ENCODE measurements at places on chromosomes 5 and 9.
A peak's percentile ranks its signal among the peaks of the same experiment; 100 is the strongest.

- no peak for DNase-seq
These were observed 2122.2 kb downstream of the MAT2B start for GRCh38 chr5:165627548-165628170.

GRCh38 chr5:132027027-132027426 is 15.6 kb upstream of the ACSL6 start:
- DNase-seq: no peak

DNA sequence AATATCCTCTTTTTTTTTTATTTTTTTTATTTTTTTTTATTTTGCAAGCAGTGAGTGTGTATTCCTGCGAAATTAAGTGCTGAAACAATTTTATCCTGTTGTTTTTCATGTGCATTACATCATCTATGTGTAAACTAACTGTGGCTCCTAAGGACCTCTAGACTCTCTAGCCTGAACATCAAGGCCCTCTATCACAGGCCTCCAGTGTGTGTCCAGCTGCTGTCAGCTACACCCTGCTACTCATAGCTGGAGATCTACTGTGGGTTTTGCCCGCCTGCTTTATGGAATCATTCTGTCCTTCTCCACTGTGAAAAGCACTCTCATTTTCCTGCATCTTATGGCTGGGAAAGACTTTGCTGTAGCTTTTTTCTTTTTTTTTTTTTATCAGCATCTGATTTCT is 157.8 kb downstream of the KCTD16 start:
- no peak for DNase-seq

DNA sequence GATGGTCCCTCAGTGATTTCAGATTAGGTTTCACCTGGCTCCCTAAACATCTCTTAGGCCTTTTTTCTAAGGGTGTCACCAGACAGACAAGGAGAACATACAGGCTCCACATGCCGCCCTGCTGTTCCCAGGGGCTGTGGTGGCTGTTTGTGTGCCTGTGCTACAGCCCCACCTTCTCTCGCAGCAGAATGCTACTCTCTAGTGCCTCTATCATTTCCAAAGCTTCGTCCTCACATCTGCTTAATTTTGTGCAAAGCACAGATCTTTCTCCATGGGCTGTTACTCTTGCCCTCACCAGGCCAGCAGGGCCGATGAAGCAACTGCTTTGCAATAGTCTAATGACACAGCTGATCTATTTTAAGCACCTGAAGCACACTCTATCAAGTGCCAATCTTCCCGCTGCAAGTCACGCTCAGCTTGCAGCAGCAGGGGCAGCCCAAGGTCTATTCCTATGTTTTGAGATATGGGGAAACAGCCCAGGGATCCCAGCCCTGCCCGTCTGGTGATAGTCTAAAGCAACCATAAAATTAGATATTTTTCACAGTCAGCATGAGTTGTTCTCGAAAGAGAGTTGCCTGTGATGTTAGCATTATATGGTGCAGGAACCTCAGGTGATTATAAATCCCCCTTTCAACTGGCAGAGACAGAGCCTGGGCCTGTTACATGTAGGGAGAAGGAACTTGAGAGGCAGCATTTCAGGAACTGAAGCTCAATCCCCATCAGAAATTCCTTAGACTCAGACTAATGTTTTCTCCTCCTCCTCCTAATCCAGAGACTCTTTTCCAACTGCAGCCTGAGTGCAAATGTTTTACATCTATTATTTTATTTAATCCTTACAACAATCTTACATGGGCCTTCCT is 12.7 kb downstream of the ABLIM3 start:
- DNase-seq: no peak

DNA sequence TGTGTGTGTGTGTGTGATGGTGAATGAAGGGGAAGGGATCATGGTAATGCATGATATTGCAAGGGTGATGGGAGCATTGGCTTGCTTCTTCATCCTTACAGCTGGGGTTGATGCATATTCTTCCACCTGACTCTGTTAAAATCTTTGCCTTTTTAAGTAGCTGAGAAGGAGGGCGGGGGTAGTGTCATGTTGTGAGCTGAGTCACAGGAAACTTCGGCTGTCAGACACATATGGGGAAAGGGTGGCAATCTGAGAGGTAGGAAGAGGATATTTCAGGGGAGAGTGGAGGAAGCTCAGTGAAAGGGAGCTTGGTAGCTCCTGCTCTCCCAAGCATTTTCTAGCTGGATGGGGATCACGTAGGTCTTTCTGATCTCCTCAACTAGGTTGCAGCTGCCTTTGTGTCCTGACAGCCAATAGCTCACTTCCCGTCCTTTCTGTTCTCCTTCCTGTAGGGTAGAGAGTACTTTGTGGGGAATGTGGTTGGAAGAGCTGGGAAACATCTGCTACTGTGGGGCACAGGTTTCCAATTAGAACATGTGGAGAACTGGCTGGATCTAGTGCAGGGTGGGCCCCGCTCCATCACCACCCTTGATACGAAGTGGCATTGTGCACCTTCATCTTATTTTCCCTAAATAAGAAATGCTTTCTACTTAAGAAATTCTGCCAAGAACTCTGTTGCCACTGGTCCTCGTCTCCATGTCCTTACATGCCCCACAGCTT is 18.1 kb upstream of the CLK4 start:
- DNase-seq: no peak

DNA sequence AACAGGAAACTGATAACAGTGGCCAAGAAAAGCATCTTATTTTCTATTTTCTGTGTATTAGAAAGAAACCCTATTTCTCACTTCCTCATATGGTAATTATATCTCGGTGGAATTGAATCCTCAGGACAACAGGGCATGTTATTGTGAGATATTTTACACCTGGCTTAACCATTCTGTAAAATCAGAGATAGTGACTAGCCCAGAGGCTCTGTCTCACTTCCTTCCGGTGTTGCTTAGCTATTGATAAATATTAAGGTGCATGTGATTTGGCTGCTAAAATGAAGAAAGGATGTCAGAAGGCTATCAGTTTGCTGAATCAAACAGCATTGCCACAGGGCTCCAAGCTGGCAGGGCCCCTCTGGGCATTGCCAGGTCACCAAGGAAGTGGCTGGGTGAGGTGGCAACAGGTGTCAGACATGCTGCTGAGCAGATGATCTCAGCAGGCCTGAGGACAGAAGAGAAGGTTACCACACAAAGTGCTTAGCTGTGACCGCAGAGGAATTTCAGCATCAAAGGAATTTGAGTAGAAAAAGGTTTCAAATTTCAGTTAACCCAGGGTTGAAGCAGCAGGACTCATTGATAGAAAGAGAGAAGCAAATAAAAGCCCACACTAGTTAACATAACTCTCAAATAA is 330.7 kb downstream of the PDE4D start:
- no peak for DNase-seq

GRCh38 chr5:362189-362588 is 40.7 kb downstream of the AHRR start:
- DNase-seq: no peak

DNA sequence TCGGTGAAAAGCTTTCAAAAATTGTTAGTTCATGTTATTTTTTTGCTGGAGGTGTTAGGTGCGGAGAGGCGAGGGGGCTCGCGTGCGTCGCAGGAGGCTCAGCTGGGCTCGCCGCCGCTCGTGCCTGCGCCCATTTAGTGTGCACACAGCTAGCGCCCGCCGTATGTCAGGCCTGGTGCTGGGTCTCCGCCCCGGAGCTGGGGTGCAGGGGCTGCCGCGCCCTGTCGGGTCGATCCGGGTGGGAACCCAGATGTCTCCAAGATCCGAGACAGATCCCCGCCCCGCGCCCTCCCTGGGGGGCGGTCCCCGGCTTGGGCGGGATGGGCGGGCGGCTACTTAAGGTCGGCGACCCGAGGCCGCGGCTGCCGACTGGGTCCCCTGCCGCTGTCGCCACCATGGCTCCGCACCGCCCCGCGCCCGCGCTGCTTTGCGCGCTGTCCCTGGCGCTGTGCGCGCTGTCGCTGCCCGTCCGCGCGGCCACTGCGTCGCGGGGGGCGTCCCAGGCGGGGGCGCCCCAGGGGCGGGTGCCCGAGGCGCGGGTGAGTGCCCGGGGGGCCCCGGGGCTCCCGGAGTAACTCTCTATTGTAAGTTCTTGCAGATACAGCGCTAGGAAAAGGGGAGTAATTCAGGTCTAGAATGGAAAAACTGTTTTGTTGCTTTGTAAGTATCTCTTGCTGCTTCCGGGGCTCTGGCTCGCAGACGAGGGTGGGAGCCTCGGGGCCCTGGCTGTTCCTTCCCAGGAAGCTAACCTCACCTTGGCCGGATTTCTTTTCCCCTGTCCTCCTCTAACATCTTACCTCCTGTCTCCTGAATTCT is 31.7 kb downstream of the GSN start:
- peak; percentile 7 for DNase-seq

DNA sequence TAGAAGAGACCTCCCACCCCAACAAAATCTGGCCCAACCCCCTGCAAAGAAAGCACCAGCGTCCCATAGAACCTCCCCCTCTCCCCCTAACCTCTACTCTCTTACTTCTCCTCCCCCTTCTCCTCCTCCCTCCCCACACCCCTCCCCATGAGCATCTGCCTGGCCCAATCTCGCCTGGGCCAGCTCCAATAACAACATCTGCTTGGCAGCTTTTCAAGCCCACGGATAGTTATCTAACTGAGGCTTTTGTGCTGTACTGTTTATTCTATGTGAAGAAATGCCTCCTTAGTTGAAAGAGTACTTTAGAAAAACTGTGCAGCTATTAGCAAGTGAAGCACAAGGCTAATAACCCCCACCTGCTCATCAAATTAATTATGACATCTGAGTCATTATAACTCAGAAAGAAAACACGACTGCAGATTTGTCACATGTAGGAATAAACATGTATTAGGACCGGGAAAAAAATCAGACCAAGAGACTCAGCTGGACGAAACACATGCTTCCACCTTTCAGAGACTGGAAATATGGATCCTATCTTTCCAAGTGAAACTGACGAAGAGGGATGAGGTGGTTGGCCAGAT is 42.8 kb downstream of the NFIB start:
- DNase-seq: no peak

DNA sequence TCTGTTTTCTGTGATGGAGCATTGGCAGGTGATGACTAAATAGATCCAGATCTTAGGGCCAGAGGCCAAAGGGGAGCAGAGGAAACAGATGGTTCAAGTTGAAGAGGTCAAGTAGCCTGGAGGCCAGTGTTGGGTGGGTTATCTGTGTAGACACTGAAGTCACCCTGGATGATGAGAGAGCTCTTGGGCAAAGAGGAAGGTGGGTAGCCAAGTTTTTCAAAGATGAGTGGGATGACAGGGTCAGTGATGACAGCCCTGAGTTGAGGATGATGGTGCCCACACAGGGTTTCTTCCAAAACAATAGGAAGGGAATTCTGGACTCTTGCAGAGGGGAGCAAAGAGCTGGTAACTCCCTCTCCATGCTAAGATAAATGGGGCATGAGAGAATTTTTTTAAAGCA is 76.6 kb downstream of the CD180 start:
- DNase-seq: no peak

GRCh38 chr9:134291961-134292871 is 34.0 kb upstream of the RXRA start:
- DNase-seq: no peak

GRCh38 chr5:172775326-172776234 is 4.6 kb upstream of the DUSP1 start:
- DNase-seq: no peak

DNA sequence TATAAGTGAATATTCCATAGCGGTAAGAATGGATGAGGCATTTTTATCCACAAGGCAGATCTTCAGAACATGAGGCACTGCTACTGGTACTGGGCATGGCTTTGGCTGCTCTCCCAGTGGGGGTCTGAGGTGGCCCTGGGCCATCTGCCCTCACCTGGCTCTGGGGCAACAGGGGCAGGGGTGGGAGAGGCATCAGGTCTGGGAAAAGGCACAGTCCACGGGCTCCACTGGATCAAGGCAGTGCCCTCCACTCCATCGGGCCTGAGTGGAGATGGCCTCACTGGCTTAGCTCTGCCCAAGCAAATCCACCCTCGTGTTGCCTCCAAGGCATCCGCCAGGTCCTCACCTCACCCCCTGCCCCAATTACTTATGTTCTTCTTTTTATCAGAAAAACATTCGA is 10.9 kb upstream of the NKD2 start:
- no peak for DNase-seq

- DNase-seq: no peak
These were observed 86.6 kb upstream of the ANKH start for GRCh38 chr5:14958188-14958587.

- no peak for DNase-seq
These were observed 24.2 kb downstream of the CCDC69 start for GRCh38 chr5:151199581-151200185.

DNA sequence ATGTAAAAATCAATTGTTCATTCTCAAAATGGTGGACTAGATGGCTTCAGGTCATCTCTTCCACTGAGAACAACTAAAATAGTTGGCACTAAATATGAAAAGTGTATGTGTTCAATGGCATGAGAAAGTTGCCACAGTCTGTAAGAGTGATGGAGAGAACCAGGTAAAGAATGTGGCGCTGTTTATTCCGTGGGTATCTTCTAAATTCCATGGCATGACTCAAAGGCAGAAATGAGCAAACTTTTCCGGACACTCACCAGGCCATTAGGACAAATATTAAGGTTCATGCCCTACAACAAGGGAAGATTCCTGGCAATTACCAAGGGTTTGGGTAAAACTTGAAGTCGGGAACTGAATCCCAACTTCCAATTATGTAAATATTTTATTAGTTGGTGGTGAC is 825.4 kb upstream of the CDH6 start:
- DNase-seq: no peak

GRCh38 chr5:179123491-179124272 is 63.5 kb downstream of the ZNF354C start:
- no peak for DNase-seq

- no peak for DNase-seq
These were observed 978 bp upstream of the ADCY2 start for GRCh38 chr5:7394889-7395431.

GRCh38 chr9:127828262-127829031 is 25.8 kb downstream of the FPGS start:
- no peak for DNase-seq

DNA sequence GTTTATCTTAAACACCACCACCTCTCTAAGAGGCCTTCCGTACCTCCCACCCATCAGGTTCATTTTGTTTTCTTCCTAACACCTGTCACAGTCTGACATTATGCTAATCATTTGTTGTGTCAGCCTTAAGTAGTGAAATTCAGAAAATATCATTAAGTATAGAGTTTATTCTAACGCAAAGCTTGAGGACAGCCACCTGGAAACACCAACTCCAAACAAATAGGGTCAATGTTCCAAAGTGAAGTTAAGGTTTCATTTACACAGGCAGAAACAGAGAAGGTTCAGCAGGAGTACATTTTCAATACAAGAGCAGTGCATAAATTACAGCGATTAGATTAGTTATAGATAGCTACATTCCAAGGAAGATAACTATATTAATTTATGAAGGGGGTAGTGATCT is 1.3 kb upstream of the SMC5 start:
- DNase-seq: no peak

GRCh38 chr9:130955947-130956621 is 17.0 kb upstream of the FIBCD1 start:
- DNase-seq: no peak

GRCh38 chr9:107389617-107390071 is 99.9 kb downstream of the KLF4 start:
- DNase-seq: no peak

GRCh38 chr9:109264877-109265587 is 55.8 kb downstream of the EPB41L4B start:
- DNase-seq: no peak

GRCh38 chr9:72460342-72461312 is 60.8 kb upstream of the TMC1 start:
- DNase-seq: no peak

- DNase-seq: no peak
These were observed 644.5 kb downstream of the KCTD16 start for GRCh38 chr5:144815131-144815530.

- DNase-seq: no peak
These were observed 5.6 kb upstream of the C5 start for GRCh38 chr9:121055642-121056143.

- peak; percentile 78 for DNase-seq
These were observed 3.7 kb upstream of the STXBP1 start for GRCh38 chr9:127608104-127608966.

- peak; percentile 13 for DNase-seq
These were observed 6.8 kb downstream of the RPL12 start for GRCh38 chr9:127444283-127444920.

Data from stimulated activated CD4-positive, alpha-beta T cell treated with anti-CD3 and anti-CD28 coated beads, Interleukin-12 subunit alpha, Interleukin-12 subunit beta, amount 100 ng/mL, for 4 hours (primary cell).